ENCODE measurements at places on chromosomes 6 and 20. TPM values are rescaled to one million over a fixed set of nuclear protein-coding genes. Genes with fewer than 3 reads are reported as not detected.

DNA sequence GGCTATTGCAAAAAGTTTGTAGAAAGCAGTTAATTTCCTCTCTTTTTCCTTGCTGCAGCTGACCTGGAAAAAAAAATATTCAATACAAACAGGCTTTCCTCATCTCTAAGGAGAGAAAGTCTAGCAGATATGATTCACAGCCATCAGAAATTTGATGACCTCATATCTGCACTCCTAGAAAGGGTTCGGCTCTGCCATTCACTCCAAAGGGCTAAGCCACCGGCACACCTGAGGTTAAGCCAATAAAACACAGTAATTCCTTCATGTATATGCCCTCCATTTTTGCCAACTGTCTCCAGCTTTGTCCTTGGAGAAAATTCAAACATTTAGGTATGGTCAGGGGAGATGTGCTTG lies 18.7 kb upstream of the LY86 start:
- DNase-seq, result no peak

GRCh38 chr6:102553214-102553613 lies 1159.7 kb downstream of the GRIK2 start:
- no peak for DNase-seq

- DNase-seq, result no peak
These were observed 22.7 kb downstream of the MRPL14 start for GRCh38 chr6:44104481-44105021.

DNA sequence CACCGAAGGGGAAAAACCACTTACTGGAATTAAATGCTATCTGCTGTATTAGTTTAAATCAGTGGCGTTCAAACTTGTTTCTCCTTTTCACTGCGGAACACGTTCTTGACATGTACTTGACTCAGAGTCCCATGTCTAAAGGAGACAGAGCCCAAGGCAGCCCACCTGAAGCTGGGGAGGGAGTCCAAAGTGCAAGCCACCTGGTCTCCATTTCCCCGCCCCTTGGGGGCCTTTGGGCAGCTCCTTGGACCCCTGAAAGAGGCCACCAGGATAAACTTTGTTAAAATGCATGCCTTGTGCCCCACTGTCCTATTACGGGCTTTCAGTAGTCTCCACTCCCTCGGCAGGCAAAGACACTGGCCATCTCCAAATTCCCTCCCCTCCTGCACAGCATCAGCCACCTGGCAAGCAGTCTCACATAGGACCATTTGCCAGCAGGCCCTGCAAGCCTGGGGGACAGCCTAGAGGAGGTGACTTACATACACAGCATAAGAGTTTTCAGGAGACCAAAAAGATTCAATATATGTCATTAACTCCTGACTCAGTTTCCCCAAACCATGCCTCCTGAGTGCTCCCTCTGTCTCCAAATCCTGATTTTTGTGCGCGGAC lies 6.7 kb downstream of the PCK1 start:
- DNase-seq, result no peak

Gene UBE2C
- 325 TPM for total RNA-seq

Gene GPX5
- not detected for total RNA-seq

Gene WFDC2
- 2.7 TPM for total RNA-seq

Gene DLK2
- not detected for total RNA-seq

Data from neural progenitor cell (in vitro differentiated cells).